Fibroblast of skin of back (primary cell): ENCODE measurements at places on chromosomes 2 and 18.
A peak's percentile ranks its signal among the peaks of the same experiment; 100 is the strongest.

DNA sequence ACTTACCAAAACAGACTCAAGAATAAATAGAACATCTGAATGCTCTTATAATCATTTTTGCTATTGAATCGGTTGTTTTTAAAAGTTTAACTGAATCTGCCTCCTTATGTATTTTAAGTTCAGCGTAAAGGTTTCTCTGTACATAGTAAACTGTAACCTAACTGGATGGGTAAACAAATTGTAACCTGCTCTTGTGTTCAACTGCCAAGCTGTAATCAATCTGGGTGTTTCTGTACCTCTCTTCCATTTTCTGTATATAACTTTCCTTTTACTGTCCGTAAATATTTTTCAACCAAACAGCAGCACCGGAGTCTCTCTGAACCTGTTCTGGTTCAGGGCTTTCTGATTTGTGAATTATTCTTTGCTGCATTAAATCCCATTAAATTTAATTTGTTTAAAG lies 27.6 kb upstream of the DNAH7 start:
- DNase-seq, result no peak

- DNase-seq, result no peak
Measured at GRCh38 chr2:127348426-127349000, 39.3 kb downstream of the MAP3K2 start.

DNA sequence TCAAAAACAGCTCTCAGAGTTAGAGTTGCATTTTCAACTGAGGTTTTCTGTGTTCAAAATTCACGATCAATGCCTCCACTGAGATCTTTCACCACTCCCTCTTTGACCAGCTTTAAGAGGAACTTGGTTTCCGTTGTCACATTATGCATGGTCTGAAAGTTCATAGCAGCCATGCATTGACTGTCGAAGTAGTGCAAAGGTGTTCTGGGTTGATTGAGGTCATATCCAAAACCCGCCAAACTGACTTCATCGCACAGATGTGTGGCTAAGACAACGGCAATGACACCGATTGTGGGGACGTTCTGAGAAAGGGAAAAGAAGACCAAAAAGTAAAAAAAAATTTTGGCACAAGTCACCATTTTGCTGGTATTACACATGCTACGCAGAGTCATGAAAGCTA lies 48.7 kb downstream of the ST3GAL5 start:
- DNase-seq, result no peak

DNA sequence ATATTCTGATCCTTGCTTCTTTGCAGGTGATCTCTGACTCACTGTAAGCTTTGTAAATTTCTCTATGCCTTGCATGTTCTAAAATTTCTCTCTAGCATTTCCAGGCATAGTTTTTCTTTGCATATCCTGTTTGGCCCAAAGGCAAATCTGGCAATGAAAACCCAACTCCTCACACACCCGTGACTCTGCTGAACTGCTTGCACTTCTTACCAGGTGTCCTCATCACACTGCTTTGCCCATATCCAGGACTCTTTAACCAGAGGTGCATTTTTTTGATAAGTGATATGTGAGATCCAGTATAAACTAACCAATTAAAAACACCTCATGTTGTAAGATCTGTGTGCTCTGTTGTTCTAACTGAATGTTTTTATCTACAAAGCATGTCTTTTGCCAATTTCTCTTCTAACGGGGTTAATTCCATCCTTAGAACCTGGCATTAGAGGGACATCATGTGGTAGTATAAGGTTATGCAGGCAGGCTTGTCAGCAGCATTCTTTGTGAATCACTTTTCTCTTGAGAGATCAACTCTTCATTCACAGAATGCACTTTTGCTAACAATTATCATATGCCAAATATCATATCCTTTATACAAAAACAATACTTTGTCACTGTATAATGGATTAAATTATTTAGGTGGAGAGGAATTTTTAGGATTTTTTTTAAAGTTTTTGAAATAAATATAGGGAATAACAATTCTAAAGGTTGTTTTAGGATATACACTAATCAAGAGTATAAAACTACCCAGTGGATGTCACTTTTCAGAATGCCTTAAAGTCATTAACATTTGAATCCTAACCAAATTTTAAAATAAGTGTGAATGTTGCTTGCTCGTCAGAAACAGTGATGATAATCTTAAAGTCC lies 20.8 kb upstream of the TMX3 start:
- peak; percentile 67 for DNase-seq

DNA sequence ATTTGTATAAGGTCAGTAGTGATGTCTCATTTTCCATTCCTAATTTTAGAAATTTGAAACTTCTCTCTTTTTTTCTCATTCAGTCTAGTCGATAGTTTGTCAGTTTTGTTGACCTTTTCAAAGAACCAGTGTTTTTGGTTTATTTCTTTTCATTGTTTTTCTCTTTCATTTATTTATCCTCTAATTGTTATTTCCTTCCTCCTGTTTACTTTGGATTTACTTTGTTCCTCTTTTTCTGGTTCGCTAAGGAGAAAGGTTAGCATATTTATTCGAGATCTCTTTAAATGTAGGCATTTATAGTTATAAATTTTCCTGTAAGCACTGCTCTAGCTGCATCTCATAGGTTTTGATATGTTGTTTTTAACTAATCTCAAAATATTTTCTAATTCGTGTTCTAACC lies 65.1 kb upstream of the TXNDC2 start:
- no peak for DNase-seq

GRCh38 chr2:121869873-121870272 lies 114.4 kb downstream of the TSN start:
- DNase-seq, result no peak

GRCh38 chr2:42796427-42797248 lies 4.3 kb upstream of the HAAO start:
- no peak for DNase-seq
